ENCODE measurements at places on chromosomes 1 and 21.

- DNase-seq = no peak
Measured at GRCh38 chr1:84271441-84272151, 29.9 kb upstream of the SAMD13 start.

DNA sequence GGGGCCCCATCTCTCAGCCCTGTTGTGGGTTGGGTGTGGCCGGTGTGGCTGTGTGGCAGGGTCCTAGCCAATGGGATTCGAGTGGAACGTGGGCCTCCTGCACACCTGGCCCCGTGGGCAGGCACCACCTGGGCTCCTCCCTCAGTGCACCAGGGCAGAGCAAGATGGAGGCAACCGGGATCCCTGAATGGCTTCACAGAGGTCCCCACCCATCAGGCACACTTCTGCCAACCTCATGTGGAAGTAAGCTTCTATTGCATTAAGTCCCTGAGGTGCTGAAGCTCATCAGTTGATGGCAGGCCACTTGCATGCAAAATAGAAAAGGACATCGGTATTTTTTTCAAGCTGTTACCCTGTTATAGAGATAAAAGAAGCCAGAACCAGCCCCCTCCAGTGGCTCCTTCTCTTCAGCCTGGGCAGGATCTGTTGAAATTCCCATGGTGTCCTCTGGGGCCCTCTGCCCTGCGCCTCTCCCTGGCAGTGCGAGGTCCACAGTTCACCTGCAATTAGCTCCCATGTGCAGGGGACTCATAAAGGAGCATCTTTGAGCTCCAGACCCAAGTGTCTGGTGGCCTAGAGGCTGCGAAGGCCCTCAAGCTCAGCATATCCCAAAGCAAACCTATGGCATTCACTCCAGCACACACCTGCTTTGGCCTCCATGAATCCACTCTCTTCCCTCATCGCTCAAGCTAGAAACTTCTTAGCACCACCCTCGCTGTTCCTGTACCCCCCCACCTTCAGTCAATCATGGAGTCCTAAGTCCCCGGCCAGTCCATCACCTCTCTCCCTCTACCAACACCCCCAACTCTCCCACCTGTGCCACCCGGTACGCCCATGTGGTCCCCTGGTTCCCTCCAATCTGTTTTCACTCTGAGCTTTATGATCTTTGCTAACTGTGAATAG lies 2.1 kb upstream of the SLC45A1 start:
- no peak for DNase-seq

DNA sequence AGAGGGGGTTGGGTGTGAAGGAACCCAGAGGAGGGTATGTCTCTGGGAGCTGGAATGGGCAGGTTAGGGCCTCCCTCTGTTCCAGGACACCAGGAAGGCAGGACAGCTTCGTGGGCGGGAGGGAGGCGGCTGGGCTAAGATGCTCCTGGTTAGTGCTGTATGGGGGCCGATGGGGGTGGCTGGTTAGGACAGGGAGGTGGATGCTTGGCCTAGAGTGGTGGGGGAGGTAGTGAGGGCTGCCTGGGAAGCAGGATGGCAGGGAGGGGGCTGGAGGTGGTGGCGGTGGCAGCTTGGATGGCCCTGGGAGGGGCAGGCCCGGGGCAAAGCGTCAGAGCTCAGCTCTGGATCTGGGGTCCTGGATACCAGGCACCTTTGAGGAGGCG lies 6.2 kb upstream of the MMP23B start:
- no peak for DNase-seq

DNA sequence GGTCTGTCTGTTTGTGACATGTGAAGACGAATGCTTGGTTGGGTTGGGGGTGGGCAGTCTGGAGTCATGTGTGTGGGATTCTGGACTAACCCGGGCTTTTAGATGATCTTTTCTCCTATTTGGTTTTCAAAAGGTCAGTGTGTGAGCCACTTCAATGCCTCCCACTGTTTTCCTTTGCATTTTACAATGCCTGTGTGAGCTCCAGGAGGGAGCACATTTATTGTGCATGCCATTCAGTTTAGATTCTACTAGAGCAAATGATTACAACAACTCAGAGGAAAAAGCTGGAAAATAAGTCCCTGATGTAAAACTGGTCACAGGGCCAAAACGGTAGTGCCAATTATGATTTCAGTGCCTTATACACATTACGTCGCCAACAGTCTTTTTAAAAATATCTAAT lies 90.9 kb downstream of the LYPLAL1 start:
- DNase-seq = no peak

- no peak for DNase-seq
Measured at GRCh38 chr1:245984390-245985155, 522.5 kb downstream of the SMYD3 start.

GRCh38 chr1:183739082-183739481 lies 65.8 kb upstream of the RGL1 start:
- DNase-seq = no peak

GRCh38 chr1:205144751-205145150 lies 23.0 kb upstream of the RBBP5 start:
- DNase-seq = no peak

Measured in stimulated activated CD4-positive, alpha-beta T cell treated with anti-CD3 and anti-CD28 coated beads, TNF-alpha, amount 100 ng/mL, for 24 hours (primary cell).